ENCODE measurements at places on chromosomes 5 and 9.

DNA sequence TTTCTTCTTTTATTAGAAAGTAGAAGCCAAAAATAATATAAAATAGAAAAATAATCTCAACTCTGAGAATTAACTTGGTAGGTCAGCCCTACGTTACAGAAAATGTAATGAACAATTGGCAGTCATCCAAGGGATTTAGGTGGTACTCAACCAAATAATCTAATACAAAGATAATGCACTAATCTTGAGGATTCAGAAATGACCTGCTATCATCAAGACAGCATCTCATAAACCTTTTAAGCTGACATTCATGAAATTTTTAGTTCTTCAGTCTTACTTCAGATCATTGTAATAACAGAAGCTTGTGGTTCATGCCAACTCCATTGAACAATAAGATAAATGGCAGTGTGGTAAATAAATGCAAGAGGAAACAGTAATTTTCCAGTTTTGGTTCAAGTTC lies 1058.0 kb downstream of the MAT2B start:
- DNase-seq: no peak

DNA sequence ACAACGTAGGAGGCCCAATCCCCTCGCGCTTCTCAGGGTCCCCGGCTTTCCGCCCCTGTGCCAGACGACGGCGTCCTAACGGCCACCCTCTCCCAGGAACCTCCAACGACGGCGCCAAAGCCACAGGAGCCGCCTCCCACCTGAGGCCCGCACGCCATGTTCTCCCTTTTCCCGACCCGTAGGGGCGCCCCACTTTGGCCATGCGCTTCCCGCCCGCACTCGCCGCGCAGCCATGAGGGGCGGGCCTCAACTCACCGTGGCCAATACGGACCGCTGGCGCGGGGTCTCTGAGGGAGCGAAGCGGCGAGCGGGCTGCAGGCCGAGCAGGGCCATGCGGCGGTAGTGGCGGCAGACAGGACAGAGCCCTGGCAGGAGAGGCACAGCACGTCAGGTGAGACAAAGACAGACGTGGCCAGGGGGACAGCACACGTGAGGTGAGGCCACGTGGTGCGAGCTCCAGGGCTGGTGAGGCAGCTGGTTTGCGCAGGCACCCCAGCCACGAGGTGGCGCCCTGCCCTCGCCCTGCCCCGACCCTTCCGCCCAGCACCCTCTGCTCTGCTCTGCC lies 1005.5 kb upstream of the PTPRD start:
- no peak for DNase-seq

GRCh38 chr9:8604201-8604600 lies 804.6 kb upstream of the DMAC1 start:
- DNase-seq: peak; percentile 1

DNA sequence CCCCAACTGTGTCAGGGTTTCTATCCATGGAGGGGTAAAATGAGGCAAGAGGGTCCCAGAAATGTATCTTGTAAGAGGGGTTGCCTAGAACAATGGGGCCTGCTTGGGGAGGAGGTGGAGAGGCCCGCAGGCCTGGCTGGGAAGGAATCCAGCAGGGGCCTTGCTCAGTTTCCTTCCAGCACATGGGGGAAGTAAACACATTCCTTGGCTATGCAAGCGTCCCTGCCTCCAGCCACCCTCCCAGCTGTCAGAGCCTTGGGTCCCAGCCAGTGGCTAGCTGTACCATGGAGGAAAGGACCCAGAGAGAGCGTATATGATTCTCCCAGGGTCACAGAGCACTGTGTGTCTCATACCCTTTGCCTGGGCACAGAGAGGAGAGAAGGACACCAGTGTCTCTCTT lies 71.1 kb upstream of the IL17B start:
- no peak for DNase-seq

DNA sequence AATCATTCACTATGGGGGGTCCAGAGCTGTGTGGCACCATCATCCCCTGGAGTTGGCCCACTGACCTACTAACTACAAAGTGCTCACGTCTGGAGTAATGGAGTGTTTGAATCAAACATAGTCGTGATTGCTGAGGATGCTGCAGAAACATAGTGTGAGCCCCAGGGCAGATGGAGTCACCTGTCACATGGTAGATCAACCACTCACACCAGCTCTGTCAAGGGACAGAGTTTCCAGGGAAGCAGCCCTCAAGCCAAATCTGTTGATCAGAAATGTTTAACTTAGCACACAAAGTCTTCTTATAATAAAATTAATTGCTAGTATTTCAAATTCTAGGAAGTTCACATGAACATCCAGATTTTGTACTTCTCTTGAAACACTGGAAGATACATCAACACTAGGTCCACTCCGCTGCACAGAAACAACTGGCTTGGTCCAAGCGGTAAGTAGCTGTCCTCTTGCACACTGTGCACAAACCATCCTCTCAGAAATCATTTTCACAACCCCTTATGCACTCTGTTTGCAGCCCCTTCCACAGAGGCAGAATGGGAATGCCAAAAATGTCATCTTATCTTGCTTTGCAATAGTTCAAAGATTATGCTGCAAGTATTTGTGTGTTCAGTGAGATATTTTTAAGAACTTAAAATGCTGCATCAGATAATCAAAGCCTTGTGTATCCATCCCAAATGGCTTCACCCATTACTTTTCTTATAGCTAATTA lies 191.0 kb downstream of the EPB41L4A start:
- no peak for DNase-seq

- DNase-seq: no peak
Measured at GRCh38 chr9:69584759-69585158, 87.4 kb downstream of the APBA1 start.

DNA sequence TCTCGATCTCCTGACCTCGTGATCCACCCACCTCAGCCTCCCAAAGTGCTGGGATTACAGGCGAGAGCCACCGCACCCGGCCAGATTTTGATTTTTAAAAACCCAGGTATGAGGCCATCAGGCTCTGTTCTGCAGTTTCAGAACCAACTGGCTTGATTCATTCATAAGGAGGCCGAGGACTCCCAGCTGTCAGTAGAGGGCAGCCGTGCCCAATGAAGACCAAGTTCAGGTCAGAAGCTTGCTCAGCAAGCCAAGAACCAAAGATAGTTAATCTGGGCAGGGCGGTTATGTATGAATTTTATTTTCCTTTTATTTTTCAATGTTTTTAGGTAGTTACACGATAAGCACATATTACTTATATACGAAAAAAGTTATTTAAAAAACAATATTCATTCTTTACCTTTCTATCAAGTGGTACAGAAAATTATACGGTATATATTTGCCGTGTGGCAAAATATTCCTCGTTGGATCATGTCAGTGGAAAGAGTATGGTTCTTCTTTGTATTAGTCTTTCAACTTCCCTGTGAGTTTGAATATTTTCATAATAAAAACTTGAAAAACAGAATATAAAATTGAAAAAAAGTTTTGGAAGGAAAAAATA lies 18.0 kb downstream of the MGAT1 start:
- no peak for DNase-seq

DNA sequence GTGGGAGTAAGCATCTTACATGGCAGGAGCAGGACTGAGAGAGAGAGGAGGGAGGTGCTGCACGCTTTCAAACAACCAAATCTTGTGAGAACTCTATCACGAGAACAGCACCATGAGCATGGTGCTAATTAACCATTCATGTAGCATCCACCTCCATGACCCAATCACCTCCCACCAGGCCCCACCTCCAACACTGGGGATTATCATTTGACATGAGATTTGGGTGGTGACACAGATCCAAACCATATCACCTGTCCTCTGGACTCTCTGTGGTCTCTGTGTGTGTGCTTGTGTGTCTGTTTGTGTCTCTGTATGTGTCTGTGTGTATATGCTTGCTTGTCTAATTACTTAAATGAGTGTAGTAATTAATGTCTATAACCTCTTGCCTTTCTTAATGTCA lies 31.1 kb downstream of the SEC61B start:
- DNase-seq: no peak

- no peak for DNase-seq
Measured at GRCh38 chr5:99948850-99949249, 586.3 kb upstream of the FAM174A start.

DNA sequence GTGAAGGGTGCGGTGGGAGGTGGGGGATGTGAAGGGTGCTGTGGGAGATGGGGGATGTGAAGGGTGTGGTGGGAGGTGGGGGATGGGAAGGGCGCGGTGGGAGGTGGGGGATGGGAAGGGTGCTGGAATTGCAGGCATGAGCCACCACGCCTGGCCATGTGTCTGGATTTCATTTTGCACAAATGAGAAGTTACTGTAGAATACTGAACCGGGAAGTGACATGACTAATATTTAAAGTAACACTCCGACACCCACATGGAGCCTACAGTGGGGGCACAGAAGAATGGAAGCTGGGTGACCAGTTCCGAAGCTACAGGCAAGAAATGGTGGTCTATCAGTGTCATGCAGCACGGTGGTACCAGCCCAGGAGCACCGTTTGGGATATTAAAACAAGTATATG lies 69.9 kb upstream of the SPTLC1 start:
- no peak for DNase-seq

GRCh38 chr9:123072407-123072995 lies 39.0 kb downstream of the GPR21 start:
- DNase-seq: no peak

DNA sequence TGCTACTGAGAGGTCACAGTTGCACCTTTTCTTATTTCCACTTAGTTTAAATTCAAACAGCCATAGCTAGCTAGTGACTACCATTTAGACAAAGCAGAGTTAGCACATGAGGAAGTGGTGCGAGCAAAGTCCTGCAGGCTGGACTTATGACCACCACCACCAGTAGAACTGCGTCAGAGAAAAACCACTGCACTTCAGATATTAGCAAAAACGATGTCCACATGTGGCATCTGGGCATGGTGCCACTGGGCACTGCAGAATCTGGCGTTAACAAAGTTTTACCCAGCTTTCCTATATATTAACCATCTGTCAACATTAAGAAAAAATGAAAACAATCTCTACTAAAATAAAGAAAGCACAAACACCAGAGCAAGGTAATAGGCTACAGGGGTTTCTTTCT lies 80.1 kb downstream of the SPTLC1 start:
- no peak for DNase-seq

DNA sequence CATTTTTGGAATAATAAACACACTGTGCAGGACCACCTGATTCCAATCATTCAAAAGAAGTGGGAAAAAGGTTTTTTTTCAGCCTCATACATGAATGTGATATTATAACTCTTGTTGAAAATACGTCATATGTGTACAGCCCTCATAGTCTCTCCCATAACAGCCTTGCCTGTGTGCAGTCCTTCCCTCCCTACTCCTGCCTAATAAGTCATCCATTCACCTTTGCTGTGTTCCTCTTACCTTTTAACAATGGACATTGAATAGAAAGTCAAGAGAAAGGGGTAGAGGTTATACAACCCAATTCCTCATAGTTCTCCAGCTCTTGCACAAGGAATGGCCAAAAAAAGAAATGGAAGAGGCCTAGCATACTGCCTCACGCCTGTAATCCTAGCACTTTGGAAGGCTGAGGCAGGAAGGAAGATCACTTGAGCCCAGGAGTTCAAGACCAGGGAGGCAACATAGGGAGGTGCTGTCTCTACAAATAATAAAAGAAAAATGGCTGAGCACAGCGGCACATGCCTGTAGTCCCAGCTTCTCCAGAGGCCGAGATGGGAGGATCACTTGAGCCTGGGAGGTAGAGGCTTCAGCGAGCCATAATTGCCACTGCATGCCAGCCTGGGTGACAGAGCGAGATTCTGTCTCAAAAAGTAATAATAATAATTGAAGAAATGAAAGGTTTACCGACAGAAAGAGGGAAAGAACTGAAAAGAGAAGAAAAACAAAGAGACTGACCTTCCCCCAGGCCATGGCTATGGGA lies 356.1 kb upstream of the KIF2A start:
- no peak for DNase-seq

DNA sequence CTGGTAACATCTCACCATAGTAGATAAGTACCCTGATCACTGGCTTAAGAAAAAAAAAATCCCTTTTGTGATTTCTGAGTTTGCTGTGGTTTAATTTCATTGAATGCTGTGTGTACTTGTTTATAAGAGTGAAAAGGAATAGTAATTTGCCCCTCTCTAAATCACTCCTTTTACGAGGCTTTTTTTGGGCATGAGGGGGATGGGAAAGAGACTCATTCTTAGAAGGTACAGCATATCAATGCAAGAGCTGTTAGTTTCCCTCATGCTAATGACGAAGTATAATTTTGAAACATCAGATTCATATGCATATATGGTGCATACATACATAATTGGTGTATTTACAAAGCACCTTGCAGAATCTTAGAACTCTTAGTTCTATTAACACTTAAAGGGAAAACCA lies 2.4 kb upstream of the SLC44A1 start:
- DNase-seq: no peak

- DNase-seq: no peak
Measured at GRCh38 chr5:149820536-149821510, 90.7 kb downstream of the PPARGC1B start.

DNA sequence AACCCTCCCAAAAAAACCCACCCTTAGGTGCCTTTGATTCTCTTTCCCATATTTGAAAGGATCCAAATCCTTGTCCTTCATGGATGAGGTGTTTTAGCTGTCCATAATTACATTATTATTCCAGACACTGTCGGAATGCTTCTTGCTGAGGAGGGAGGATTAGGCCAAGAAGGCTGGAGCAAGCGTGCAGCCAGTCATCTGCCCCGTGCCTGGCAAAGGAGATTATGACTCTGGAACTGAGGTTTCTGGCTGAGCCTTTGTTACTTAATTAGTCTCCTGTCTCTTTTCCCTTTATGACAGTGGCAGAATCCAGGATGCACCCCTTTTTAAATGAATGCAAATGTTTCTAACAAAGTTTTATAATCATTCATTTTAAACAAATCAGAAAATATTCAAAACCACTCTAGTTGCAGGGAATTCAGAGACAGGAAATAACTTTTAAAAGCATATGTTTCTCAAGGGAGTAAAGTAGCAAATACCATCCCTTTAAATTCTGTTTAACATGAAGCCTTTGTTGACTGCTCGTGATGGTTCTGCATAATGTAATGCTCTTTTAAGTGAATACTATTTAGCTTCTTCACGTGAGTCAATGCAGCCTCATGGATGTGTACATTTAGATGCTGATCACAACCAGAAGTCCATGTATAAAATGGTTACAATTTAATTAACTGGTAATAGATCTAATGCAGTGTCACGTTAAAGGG lies 69.8 kb downstream of the GALNT10 start:
- DNase-seq: no peak

DNA sequence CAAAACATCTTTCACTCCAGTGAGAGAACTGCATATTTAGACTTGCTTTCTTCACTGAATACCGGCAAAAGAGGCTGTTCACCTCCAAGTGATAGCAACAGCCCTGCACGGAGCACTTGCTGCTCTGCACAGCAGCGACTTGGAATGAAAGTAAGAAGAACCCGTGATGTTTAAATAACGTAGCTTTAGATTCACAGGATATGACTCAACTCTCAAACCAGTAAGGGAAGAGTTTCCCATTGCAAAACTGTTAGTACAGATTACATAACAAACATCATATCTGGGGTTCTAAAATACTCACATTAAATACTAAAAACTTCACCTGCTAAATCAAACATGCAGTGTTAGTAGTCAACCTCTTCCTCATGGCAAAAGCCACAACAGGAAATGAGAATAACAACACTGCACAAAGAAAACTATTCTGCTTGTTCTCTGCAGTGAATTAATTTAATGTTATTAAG lies 203.4 kb downstream of the MCTP1 start:
- DNase-seq: peak; percentile 86

GRCh38 chr5:178273665-178274541 lies 41.3 kb upstream of the PHYKPL start:
- DNase-seq: no peak

All from non-pigmented ciliary epithelial cell (primary cell).